ENCODE measurements at places on chromosomes 3 and 15.

DNA sequence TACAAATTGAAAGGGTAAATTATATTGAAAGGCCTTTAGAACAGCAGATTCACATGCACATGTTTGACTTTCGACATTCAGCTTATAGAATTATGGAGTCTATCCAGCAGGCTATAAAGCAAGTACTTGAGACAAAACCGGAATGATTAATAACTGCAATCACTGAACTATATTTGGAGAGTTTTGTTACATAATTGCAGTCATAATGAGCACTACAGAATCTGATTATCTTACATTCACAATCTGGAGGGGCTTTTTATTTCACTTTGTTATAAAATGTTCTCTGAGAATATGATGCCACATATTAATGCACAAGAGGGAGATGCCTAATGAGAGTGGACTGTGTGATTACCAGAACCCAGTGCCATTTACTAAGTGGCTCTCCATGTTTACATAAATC is 64.3 kb downstream of the NSUN3 start:
- no peak for ATAC-seq

GRCh38 chr3:59444294-59444671 is 394.5 kb upstream of the CFAP20DC start:
- ATAC-seq, result peak; percentile 92

GRCh38 chr3:76965122-76965725 is 74.7 kb upstream of the ROBO2 start:
- ATAC-seq, result no peak

GRCh38 chr3:88133711-88134263 is 16.0 kb upstream of the C3orf38 start:
- ATAC-seq, result peak; percentile 34

DNA sequence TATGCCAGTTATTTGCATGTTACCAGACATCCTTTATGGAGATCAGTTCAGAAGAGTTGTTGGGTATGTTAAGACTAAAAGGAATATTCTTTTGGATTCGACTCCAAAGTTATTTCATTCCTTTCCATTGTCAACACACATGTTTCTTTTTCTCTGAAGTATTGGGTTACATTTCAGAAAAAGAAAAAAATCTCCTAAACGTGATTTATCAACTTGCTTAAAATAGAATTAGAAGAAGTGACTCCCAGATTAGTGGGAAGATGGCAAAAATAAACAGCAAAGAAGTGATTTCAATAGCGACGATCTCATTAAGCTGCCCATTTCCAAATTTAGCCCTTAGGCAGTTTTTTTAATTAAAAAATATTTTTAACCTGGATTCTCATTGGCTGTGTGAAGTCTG is 85.4 kb downstream of the TIGIT start:
- ATAC-seq, result no peak

DNA sequence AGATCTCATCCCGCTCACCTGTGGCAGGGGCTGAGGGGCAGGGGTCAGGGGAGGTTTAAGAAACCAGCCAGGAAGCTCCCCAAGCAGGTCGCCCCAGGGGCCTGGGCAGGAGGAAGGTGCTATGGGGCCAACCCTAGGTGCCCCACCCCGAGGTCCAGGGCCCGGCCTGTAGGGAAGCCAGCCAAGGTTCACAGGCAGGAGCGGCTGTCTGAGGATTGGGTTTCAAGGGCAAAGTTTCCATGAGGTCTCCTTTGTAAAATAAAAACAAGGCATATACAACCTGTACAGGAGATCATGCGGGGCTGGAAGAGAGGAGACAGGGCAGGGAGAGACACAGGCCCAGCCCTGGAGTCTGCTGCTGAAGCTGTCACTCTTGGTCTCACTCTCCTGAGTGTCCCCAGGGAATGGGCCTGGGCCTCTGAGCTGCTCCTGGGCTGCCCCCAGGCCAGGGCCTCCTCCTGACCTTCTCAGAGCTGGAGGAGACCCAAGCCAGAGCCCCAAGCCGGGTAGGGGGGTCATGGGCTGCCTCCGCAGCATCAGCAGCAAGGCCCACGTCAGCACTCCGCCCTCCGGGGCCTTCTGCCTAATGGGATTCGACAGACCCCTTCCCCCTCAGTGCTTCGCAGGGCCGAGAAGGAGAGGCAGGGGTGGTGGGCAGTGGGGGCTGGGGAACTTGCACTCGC is 5.5 kb downstream of the CPLX3 start:
- ATAC-seq, result no peak

DNA sequence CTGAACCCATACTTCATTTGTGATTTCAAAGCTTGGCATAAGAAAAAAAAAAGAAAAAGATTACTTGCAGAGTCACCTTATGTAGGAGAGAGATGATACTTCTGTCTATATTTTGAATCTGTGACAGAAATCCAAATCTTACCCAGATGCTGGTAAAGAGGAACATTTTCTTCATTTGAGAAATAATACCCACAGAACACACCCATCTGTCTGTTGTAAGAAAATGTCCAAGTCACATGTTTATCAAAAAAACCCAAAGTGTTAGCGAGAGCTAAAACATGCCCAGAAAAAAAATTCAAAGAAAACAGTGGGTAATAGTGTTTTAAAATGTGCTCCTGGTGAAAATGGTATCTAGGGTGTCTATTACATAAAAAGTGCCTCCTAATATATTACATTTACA is 18.0 kb upstream of the RAP2B start:
- ATAC-seq, result no peak

- ATAC-seq, result peak; percentile 59
These were observed 384 bp downstream of the KNL1 start for GRCh38 chr15:40594429-40594836.

DNA sequence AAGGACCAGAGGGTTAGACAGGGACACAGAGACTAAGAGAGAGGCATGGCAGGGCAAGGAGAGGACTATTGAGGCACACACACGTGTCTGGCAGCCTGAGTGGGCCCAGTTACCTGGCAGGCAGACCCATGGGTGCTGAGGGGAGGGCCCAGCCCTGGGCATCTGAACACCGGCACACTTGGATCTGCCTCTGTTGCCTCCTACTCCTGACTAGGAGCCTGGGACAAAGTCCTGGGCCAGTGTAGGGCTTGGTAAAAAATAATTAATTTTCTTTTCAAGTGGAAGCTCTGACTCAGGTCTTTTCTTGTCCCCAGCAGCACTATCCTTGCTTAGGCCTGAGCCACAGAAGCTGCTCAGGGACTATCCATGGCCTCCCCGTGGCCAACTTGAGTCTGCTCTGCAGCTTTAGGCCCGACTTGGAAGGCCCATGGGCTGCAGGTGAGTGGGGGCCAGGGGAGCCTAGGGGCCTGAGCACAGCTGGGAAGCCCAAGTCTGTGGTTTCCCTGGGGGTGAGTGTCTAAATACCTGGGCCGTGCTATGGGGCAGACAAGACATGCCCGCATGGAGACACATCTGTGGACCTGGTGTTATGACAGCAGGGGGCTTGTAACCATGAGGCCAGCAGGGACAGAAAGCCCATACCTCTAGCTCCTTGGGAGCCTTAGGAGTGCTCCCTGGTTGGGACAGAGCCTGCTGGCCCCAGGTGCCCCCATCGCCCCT is at the start of gene PTH1R:
PTH1R (plus strand) TSS at position 316 of the 720 bp plus-strand sequence. CDS start 5,839 bp downstream, outside the sequence.
- no peak for ATAC-seq

GRCh38 chr3:4228295-4228694 is 74.9 kb upstream of the SETMAR start:
- no peak for ATAC-seq

DNA sequence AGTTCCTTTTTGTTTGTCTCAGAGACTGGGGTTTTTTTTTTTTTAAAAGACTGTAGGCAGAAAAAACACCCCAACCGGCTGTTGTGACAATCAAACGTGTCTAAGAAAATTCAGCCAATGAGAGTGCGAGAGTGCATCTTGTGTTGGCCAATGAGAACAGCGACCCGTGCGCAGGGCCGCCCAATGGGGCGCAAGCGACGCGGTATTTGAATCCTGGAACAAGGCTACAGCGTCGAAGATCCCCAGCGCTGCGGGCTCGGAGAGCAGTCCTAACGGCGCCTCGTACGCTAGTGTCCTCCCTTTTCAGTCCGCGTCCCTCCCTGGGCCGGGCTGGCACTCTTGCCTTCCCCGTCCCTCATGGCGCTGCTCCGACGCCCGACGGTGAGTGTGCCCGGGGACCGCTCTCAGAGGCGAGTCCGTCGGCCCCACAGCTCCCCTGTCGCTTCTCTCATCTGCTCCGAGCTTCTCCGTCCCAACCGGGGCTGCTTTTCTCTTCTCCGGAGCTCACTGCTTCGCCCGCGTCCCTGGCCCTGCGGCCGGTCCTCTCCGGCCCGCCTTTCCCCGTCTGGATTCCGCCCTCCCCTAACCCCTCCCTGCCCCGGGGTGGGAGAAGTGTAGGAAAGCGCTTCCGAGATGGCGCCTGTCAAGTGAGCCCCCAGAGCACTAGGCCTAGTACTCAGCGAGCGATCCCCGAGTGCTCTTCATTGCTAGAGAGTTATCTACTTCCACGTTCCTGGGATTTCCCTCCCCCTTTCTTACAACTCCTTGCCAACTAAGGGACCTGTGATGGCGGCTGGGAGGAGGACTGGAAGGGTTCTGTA is at the start of gene CCNB2:
CCNB2 (plus strand) TSS at position 235 of the 821 bp plus-strand sequence; CDS start at position 358, 123 bp downstream.
- ATAC-seq, result peak; percentile 99

- ATAC-seq, result no peak
These were observed 29.4 kb upstream of the GUCA1C start for GRCh38 chr3:108983051-108983450.

DNA sequence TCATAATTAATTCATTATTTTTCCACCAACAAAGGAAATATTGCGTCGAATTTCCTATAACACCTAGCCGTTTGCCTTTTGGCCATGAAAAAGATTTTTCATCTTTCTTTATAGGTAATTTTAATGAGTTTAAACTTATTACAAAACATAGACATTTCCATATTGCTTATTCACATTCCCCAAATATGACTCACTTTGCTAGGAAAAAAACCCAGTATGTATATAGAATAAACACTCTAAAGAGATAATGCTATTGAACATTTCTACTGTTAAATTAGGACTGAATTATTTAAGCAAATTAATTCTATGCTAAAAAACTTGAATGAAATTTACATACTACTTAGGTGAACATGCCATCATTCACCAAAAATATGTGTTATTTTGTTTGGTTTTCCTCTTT is 16.2 kb downstream of the ZPLD1 start:
- no peak for ATAC-seq

GRCh38 chr3:54954022-54954421 is 26.2 kb upstream of the LRTM1 start:
- no peak for ATAC-seq

- no peak for ATAC-seq
These were observed 27.5 kb downstream of the RARB start for GRCh38 chr3:25455441-25456132.

DNA sequence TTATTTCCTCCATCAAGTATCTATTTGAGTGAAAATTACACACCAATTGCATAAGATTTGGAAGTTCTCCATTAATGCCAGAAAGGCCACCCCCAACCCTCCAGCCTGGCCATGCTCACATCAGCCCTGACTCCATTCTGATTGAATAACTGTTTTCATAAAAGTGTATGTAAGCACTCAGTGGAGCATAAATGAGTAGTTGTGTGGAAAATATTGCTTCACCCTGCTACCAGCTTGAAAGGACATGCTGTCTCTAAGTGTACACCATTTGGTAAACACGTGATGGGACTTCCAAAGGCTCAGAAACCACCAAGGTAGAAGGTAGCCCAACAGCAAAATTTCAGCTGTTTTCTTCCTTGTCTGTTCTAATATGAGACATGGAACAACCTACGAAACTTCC is 393.8 kb downstream of the ZNF385D start:
- no peak for ATAC-seq

GRCh38 chr15:68646156-68646555 is 67.4 kb downstream of the CORO2B start:
- no peak for ATAC-seq

- ATAC-seq, result no peak
These were observed 99.1 kb upstream of the NPHP3 start for GRCh38 chr3:132821314-132821713.

- ATAC-seq, result no peak
These were observed 66.2 kb downstream of the SCN11A start for GRCh38 chr3:38985581-38985980.

DNA sequence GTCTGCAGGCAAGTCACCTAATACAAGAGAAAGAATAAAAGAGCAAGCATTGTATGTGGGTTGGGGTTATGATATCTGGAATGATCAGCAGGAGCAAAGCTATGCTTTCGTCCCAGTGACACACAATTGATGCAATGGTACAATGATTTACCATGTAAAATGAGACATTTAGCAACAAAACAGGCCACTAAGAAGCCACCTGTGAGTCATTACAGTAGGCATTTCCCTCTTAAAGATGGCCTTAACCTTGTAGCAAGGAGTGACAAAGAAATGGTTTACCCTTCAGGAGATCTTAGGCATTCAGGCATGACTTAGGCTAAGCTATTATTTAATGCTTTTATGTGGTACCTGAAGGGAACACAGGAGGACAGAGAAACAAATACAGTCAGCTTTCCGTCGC is 373.3 kb upstream of the RBMS3 start:
- ATAC-seq, result no peak

DNA sequence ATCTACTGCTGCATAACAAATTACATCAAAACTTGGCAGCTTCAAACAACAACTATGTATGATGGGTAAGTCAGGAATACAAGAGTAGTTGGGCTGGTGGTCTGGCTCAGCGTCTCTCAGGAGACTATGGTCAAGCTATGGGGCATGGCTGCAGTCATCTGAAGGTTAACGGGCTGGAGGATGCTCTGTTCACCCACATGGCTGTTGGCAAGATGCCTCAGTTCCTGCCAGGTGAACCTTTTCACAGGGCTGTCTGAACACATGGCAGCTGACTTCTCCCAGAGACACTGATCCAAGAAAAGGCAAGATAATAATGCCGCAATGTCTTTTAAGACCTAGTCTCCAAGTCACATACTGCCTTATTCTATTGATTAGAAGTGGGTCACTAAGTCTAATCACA is 63.7 kb downstream of the GPR176 start:
- ATAC-seq, result no peak

DNA sequence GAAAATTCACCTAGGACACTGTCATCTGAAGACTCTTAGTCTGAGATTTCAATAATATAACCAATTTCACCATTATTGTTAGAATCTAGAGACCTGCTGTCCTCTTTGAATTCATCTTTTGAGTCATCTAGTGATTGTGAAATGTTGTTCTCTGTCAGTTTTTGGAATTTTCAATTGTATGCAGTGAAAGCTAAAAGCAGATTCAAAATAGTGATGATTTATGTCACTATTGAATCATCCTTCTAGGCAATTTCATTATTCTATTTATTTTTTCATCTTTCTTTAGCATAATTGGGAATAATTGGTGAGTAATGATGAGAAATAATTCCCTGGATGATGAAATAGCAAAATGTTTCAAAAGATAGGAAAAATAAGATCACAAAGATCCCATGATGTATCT is 101.7 kb upstream of the EIF1B start:
- ATAC-seq, result no peak

DNA sequence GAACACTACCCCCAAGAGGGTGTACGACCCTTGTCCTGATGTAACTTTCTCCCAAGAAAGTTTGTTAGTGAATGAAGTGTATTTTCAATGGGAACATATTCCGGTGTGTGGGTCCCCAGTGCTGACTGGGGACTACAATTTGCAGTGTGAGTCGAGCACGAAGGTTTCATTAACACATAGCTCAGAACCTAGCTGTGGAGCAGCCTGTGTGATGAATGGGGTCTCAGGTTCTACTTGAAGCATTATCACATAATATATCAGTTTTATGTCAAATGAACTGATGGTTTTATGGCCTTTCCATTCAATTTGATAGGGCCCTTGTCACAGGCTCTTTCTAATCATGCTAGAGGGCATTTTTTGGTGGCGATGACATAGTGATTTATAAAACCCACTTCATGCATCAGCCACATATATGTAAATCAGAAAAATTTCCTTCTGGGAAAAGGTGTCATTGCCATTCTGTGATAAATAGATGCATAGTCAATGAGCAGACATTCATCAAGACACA is 44.1 kb downstream of the RETNLB start:
- ATAC-seq, result no peak

GRCh38 chr15:22881739-22882440 is 43.4 kb downstream of the NIPA2 start:
- ATAC-seq, result no peak
